ENCODE measurements at places on chromosomes 16 and 17.

DNA sequence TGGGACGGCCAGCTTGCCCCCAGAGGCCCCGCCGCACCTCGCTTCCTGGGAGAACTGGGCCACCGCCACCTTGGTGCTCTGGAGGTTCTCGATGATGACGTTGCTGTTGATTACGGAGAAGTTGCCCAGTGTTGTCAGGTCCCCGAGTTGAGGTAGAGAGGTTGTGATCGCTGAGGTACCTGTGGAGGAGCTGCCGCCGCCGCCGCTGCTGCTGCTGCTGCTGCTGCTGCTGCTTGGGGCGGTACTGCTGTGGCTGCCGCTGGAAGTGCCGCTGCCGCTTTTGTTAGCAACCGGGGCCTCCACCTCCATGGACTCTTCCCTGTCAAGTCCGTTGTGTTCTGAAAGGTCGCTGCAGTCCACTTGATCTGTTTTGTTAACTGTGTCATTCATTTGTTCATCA is 9.5 kb downstream of the SALL1 start:
- no peak for DNase-seq

- no peak for DNase-seq
Measured at GRCh38 chr16:17019366-17019765, 451.4 kb downstream of the XYLT1 start.

DNA sequence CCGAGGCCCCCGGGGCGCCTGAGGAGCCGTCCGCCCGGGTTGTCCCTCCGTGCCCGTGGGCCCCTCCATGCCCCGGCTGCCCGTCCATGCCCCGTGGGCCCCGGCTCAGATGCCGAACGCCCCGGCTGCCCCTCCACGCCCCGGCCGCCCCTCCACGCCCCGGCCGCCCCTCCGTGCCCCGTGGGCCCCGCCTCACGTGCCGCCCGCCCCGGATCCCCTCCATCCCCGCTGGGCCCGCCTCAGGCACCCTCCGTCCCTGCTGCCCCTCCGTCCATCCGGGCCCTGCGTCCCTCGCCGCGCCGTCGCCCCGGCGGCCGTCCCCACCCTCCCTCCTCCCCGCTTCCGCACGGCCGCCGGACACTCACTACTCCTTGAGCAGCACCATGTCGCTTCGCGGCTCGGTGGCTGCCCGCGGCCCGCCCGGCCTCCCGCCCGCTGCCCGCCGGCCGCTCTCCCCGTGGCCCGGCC is 382 bp downstream of the PITPNA start:
- no peak for DNase-seq

DNA sequence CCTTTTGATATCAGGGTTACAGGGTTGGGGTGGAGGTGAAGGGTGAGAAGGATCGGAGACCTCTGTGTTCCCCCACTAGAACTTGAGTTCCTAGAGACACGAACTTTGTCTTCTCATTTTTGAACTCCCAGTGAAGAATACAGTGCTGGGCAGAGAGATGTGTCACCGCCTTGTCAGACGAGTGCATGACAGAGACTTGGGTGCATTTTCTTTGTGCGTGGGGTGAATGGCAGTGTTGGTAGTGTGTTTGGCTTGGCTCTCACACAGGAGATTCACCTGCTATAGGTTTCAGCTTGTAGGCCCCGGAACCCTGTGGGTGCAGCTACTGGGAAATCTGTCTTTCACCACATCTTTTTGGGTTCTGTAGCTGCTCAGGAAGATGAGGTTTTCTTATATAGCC is 40.0 kb upstream of the CCR7 start:
- peak; percentile 80 for DNase-seq

DNA sequence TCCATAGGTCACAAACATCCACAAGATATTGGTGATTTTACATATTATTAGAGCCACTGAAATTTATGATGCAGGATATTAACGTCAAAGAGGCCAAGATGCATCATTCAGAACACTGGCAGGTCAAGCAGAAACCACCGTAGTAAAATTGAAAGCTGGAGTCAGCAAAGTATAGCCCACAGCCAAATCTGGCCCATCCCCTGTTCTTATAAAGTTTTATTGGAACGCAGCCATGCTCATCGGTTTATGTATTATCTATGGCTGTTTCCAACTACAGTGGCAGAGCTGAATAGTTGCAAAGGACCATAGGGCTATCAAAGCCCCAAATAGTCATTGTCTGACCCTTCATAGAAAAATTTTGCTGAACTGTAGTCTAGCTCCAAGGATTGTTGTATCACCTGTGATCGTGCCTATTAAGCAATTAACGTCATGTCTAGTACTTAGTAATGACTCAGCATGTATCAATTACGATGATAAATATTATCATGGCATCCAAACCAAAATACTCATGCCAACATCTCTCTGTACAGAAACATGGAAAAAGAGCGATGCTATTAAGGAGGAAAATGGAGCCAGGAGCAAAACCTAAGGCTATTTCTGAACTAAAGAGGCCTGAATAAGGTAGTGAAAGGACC is 165.6 kb downstream of the IRX3 start:
- DNase-seq = no peak

DNA sequence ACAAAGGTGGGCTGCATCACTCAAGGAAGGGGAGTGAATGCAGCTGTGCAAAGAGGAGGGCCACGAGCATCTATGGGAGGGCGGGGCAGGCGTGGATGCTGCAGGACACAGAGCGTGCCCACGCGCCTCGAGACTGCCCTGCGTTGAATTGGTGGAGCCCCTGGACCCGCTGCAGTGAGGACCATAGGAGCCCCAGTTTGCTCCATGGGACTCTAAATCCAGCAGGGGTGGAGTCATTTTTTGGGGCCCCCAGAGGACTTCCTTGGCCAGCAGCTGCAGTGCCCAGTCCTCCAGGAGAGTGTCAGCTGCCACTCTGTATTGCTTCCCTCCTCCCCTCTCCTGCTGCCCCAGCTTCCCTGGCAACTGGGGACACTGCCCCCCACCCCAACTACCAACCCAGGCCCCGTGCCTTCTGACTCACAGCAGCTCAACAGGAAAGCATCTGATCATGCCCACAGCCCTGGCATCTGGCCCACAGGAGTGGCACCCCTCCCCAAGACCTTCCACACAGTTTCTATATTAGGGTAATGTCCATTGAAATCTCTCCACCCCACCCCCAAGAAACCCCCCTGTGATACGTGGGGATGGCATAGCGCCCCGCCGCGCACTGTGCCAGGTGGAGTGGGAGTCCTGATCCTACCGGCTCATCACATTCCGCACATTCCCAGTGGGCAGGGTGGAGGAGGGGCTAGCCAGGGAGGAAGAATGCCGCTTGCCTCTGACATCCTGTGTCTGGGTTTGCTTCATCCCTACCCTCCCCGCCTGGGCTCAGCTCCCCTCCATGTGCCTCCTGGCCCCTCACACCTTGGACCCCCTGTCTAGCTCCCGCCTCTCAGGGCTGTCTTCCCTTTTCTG is 27.8 kb upstream of the ITGA3 start:
- DNase-seq = no peak

DNA sequence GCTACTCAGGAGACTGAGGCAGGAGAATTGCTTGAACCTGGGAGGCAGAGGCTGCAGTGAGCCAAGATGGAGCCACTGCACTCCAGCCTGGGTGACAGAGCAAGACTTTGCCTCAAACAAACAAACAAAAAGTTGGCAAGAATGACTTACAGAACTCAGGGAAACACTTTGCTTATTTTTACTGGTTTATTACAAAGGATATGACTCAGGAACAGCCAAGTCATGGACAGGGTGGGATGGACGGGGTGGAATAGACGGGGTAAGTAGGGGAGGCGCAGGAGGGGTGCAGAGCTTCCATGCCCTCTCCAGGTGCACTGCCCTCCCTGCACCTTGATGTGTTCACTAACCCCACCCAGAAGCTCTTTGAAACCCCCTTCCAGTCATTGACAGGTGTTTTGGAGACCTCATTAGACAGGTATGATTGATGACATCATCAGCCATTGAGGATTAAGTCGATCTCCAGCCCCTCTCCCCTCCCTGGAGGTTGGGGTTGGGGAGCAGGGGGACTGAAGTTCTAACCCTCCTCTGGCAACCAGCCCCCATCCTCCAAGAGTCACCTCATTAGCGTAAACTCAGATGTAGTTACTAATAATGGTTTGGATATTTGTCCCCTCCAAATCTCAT is 41.3 kb upstream of the ZCCHC14 start:
- no peak for DNase-seq

DNA sequence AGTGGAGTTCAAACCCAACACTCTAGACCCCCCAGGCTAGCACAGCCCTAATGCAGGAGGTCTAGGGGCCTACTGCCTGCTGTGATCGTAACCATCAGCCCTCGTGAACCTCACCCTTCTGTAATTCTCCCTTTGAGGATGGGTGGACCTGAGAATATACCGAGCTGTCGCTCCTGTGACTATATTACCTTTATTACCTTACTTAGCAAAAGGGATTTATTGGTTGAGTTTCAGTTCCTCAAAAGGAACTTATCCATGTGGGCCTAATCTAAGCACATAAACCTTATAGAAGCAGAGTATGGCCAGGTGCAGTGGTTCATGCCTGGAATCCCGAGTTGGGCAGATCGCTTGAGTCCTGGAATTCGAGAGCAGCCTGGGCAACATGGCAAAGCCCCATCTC is 19.2 kb upstream of the EMP2 start:
- DNase-seq = no peak
